Naive thymus-derived CD4-positive, alpha-beta T cell (primary cell): ENCODE measurements at places on chromosomes 11 and 22.

DNA sequence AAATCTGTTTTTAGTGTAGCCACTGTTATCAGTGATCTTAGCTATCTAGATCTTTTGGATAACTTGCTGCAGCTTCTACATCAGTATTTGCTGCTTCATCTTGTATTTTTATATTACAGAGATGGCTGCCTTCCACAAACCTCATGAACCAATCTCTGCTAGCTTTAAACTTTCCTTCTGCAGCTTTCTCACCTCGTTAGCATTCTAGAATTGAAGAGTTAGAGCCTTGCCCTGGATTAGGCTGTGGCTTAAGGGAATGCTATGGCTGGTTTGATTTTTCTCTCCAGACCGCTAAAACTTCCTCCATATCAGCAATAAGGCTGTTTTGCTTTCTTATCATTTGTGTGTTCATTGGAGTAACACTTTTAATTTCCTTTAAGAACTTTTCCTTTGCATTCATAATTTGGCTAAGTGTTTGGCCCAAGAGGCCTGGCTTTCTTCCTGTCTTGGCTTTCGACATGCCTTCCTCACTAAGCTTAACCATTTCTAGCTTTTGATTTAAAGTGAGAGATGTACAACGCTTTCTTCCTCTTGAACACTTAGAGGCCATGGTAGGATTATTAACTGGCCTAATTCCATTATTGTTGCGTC lies 51.9 kb downstream of the LDLRAD3 start:
- DNase-seq, result no peak

DNA sequence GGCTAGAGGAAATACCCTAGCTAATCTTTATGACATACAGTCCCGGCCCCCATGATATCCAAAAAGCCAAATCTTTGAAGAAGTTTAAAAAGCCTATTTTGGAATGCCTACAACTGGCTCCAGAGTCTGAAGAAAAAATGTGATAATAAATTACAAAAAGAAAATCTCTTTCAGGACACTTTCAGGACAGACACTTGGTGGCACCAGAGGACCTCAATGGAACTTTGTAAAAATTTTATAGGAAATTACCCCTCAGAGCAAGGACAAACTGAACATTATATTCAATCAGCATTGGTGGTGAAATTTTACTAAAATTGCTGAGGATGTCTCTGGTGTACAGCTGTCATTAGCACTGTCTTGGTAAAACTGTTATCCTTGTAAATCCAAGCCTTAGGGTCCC lies 81.0 kb downstream of the CCDC73 start:
- no peak for DNase-seq

DNA sequence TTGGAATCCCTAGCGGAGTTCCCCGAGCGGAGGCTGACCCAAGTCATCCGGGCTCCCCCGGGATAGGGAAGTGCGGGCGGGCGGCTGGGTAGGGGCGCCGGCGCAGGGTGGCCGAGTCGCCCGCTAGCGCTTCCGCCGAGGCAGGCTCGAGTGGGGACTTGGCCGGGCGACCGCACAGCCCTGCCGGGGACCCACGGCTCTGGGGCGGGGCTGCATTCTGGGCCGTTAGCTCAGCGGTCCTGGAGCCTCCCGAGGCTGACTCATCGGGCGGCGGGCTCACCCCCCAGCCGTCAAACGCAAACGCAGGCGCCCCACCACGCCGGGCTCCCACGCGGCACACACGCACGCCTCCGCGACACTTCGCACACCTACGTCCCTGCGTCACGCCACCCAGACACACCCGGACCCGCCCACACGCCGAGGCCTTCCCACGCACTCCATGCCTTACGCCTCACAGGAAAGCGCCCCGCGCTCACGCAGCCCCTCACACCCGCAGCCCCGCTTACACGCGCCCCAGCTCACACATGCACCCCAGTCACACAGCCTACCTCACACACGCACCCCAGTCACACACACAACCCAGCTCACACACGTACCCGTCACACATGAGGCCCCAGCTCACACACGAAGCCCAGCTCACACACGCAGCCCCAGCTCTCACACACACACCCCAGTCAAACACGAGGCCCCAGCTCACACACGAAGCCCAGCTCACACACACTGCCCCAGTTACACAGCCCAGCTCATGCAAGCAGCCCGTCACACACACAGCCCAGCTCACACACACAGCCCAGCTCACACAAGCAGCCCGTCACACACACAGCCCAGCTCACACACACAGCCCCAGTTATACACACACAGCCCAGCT lies 1.2 kb downstream of the PHLDB1 start:
- peak; percentile 86 for DNase-seq

DNA sequence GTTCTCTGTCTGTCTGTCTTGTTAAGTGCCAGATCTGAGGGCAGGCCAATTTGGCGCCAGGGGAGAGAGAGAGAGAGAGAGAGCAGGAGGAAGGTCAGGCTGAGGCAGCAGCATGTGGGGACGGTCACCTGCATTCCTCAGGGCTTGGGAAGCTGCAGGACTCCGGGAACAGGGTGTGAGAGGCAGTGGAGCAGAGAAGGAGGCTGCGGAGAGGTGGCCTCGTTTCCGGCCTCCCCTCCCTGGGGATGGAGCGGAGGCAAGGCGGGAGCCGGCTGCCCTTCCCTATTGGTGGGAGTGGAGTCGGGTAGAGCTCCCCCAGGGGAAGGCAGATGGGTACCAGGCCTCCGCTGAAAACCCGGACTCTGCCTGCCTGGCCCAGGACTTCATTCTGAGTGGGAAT lies 9.7 kb downstream of the CLMP start:
- DNase-seq, result no peak

DNA sequence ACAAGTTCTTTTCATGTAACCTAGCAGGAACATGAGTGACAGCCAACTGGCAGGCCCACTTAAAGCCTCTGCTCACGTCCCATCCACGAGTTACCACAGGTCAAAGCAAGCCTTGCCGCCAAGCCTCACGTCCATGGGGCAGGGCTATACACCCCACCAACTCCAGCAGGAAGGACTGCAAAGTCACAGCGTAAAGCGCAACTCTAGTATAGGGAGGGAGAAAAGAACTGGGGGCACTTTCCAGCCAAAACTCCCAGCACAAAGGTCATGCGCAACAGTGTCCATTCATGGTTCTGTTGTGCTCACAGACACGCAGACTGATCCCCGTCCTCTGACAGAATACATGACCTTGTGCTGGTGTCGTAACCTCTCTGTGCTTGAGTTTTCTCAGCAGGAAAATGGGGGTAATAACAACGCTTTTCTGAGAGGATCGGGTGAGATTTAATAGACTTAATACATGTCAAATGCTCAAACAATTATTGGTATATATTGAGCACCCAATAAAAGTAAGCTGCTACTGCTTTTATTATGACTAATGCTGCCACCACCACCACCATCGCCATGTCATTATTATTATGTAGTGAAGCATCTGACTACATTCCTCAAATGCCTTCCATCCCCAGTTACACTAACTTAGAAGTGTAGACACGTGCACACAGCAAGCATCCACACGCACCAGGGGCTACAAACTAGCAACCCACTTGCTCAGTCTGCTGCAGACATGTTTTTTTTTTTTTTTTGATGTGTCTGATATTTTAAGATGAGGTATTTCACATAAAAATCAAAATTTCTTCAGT lies 104.4 kb upstream of the PARVA start:
- DNase-seq, result no peak

- DNase-seq, result no peak
Observed at GRCh38 chr22:24737582-24737981, 36.9 kb downstream of the PIWIL3 start.

- peak; percentile 24 for DNase-seq
Observed at GRCh38 chr22:41092847-41093411, 537 bp downstream of the EP300 start.

DNA sequence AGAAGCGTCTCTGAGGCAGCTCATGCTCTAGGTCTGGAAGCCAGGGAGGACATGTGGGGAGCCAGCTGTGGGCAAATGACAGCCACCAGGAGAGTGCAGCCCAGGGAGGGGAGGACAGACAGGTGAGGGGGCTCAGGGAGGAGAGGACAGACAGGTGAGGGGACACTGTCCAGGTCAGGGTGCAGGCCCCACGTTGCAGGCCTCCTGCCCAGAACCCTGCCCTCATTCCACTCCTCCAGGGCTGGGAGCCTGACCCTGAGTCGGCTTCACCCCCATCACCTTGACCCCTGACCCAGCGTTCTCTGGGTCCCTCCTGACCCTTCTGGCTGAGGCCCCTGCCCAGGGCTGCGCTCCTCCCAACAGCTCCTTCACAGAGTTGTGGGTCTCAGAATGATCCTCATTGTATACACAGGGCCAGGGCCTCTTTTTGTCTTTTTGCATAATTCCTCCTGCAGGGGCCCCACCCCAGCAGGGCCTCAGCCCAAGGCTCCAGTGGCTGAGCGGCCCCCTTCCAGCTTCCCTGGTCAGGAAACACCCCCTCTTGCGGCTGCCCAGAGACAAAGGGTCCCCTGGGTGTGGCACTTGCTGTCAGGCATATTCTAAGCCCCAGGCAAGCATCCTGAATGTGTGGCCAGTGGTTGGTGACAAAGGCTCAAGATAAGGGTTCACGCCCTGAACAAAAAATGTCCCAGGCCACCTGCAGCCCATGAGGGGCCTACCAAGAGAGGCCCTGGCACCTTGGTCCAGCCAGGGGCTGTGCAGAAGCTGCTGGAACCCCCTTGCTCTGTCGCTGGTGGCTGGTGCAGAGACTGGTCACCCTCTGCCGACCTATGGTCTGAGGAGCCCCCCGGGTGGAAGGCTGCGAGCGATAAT lies 853.0 kb downstream of the BRD1 start:
- no peak for DNase-seq

DNA sequence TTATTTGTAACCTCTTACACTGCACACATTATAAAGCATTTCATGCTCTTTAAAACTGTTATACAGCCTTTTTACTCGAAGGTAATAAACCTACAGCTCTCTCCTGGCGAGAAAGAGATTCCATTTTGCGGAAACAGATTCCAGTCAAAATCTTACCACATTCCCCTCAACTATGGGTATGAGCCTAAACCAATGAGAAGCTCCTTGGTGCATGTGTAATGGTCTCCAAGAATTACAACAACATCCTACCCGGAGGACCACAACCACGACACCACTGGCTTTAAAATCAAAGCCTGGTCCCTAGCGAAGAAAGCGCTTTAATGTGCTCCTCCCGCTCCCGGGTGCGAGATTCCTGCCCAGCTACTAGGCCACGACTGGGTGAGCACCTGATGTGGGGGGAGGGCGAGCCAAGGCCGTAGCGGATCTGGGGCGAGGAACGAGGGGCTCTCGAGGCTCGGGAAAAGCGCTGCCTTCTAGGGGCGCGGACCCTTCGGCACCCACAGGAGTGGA lies 821 bp downstream of the CELF1 start:
- DNase-seq, result peak; percentile 15

DNA sequence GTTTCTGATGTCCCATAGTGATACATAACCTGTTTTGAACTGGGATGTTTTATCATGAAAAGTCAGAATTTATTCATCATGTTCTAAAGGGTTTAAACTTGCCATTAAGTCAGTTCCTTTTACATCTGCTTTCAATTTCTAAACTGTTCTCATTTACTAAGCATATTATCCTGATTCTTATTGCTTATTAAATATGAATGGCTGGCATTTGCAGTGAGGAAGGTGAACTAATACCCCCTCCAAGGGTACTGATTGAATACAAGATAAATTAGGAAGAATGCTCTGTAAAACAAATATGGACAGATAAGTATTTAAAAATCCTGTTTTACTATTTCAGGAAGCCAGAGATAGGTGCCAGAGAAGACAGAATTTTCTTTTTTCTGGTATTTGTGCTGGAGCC lies 70.8 kb upstream of the HORMAD2 start:
- no peak for DNase-seq

- DNase-seq, result no peak
Observed at GRCh38 chr11:440065-441042, 1.5 kb downstream of the ANO9 start.

DNA sequence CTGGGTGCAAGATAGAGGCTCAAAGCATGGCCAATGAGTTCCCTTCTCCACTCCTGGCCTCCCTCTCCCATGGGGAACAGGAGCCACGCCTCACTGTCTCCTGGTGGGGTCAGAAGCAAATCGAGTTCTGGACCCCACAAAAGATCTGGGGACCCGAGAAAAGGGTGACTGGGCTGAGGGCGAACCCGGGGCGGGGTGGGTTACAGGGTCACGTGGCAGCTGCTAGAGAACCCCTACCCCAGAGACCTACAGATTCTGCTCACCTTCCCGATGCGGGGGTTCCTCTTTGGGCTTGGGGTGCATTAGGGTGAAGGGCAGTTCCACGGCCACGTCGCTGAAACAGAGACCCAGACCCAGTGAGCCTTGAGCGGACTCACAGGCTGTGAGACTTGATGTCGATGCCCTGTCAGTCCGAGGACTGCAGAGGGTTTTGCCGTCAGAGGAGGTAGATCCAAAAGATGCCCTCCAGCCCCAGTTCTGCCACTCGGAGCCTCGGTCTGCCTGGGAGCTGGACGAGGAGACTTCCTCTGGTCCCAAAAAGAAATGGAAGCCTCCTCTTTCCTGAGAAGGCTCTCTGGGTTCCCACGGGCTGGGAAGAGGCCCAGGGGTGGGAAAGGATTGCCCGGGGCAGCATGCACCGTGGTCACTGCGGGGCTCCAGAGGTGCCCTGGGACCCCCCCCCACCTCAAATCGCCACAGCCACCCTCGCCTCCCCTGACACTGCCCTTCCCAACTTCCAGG lies 28.2 kb downstream of the TPBGL start:
- no peak for DNase-seq

DNA sequence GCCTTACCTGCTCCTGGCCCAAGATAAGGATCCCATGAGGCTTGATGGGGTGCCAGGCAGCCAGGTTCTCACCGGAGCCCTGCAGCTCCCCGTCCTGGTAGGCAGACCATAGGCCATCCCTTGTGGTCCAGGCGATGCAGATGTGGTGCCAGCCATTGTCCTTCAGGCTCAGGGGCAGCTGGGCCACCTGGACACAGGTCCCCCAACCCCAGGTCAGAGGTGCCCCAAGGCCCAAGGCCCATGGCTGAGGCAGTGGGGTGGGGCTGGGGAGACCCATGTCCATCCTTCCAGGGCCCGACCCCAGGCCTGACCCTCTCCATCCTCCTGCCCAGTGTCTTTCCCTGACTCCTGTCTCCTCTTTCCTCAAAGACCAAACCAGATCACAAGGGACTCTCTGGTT lies 20.8 kb downstream of the NPTXR start:
- DNase-seq, result no peak

DNA sequence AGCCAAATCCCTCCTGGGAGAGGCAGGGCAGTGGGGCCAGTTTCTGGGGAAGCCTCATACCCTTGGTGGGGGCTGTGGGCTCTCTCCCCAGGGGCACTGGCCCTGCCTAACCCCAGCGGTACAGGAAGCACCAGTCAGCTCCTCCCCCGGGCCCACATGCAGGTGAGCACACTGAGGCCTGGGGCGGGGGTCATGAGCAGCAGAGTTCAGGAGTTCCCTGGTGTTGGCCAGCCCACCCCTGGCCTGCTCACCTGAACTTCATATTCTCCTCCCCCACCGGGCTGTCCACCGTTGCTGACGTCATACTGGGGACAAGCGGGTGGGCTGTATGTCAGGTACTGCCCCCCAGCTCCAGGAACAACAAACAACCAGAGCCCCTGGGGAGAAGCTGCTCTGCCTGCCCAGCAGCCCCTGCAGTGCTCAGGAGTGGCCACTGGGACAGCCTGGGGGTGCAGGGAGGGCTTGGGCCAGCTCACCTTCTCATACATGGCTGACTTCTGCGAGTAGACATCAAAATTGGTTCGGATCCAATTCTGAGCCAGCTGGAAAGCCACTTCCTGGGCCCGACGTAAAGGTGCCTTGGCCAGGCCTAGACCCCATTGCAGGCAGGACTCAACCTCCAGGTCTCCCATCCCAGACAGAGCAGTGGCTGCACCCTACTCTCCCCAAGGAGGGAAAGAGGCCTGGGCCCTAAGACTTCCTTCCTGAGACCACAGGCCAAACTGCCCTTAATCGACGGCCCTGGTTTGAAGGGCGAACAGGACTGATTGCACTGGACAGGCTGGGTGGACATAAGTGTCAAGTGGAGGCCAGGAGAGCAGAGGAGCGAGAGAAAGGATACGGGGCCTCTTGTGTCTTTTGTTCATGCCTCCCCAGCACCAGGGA lies 20.8 kb downstream of the TREH start:
- DNase-seq, result no peak
